ENCODE measurements at places on chromosomes 13 and 19.

DNA sequence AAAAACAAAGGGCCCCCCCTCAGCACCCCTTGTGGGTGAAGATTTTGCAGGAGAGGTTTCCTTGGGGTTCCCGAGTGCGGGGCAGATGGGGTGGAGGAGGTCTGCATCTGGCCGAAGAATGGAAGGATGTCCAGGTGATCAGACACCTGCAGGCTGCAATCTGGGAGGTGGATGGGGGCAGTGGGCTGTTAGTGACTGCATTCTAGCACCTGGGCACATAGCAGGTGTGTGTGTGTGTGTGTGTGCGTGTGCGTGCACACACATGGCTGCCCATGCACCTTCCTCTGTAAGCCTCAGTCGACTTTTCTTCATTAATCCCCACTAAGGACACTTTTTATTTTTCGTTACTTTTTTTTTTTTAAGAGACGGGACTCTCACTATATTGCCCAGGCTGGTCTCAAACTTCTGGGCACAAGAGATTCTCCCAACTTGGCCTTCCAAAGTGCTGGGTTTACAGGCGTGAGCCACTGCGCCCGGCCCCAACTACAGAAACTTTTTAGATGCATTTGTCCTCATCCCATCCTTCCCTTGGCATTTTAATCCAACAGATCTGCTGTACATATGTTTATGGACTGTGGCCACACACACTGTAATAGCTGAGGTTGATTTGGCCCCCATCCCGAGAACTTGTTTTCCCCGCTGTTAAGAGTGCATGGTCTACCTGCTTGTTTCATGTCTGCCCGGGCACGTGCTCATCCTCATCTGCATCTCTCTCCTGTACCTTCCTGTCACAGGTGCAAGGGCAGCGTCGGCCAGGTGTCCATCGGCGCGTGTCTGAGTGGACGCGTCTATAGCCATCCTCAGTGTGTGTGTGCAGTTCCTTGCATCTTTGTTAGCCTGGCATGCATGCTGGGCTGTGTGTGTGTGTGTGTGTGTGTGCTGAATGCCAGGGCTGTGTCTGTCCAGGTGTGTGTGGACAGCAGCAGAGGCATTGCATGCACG is 731 bp downstream of the MAG start:
- no peak for DNase-seq

DNA sequence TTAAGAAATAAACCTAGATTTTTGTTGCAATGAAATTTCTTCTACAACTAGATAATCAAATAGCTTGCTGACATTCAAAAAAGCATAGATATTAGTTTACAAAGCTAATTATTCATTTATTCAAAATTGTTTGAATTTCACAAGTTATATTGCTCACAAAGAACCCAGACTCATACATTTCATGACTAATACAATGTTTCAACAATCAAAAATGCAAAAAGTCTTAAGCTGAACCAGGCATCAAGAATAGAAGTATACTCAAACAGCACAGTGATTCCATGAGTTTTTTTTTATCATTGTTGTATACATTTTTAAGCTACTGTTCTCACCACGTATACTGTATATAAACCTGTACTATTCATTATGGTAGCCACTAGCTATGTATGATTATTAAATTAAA is 51.0 kb downstream of the DIAPH3 start:
- DNase-seq, result no peak

DNA sequence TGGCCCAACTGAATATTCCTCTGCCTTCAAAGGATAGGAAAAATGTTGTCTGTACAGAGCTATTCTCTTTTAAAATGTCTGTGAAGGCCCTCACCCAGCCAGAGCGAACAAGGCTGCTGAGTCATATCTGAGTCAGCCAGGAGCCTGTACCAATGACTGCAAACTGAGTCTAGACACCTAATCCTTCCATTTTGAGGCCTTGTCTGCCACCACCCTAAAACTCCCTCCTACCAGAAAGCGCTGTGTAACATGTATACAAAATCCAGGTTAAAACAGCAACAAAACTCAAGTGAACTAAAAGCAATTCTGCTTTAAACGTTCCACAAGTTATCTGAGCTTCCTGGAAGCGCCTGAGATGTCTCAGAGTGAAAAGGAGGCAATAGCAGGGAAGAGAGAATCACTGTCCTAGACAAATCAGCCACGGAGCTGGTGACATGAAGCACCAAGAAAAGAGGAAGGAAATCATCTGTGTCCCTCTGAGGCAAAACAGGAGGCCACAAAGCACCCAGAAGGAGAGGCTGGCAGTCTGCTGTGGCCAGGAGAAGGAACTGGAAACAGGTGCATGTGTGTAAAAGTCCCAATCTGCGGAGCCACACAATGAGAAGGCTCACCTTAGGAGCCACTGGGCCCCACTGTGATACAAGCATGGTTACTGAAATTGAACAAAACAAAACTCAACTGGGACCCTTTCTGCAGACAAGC is 10.2 kb downstream of the DHRS12 start:
- no peak for DNase-seq

DNA sequence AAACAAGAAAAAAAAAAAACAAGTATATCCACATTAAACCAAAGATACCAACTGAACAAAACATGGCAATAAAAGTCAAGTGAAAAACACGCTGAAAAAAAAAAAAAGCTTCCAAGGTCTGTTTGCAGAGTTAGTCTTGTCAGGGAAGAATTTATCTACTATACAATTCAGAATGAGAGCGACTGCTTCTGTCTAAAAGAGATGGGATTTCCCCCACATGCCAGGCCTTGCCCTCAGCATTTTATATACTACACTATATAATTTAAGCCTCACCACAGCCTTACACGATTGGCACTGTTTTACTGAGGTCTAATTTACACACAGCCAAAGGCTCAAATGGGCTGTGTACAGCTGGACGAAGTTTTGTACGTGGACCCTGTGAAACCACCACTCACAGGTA is 67.3 kb downstream of the FOXO1 start:
- no peak for DNase-seq

DNA sequence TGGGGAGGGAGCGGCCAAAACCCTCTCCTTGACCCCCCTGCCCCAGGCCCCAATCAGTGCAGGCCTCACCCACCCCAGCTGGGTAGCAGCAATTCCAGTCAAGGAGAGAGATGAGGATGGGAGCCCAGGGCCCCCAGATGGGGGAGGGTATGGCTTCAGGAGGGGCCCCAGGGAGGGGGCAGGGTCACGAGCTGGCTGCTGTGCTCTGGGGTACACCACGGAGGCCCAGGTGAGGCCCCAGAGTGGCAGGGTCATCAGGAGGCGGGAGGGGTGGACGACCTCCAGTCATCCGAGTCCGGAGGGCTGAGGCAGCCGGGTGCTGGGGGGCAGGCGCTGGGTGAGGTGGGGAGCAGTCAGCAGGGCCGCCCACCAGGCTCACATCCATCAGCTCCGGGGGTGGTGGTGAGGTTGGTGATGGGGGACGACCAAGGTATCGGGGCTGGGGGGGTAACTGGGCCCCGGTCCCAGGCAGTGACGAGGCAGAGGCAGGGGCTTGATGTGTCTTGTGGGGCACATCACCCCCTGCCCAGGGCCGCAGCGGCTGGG is 8.4 kb downstream of the DYRK1B start:
- DNase-seq, result no peak

GRCh38 chr13:51058461-51059167 is 52.5 kb downstream of the C13orf42 start:
- DNase-seq, result no peak
